ENCODE measurements at places on chromosomes 5 and 9. TPM values are rescaled to one million over a fixed set of nuclear protein-coding genes. Genes with fewer than 3 reads are reported as not detected.

TBC1D9B gene
- total RNA-seq = 47.0 TPM

ADAMTS19 gene
- total RNA-seq = 0.33 TPM

ELOVL7 gene
- total RNA-seq = under 0.01 TPM

RAI14 gene
- total RNA-seq = 82.7 TPM

Measured in fibroblast of lung (primary cell).